NCI-H460 (cell line): ENCODE measurements at places on chromosomes 11 and 22. TPM values are rescaled to one million over a fixed set of nuclear protein-coding genes. Genes with fewer than 3 reads are reported as not detected.

GRCh38 chr11:63783925-63784592 is 15.5 kb upstream of the ZFTA start:
- DNase-seq: no peak

The MYOD1 gene
- total RNA-seq: 0.15 TPM in 1 of 2 replicates, not detected in the other

The SLC22A12 gene
- not detected in 2 replicates for total RNA-seq

GRCh38 chr11:105613183-105613582 is 3.3 kb downstream of the GRIA4 start:
- DNase-seq: no peak

DNA sequence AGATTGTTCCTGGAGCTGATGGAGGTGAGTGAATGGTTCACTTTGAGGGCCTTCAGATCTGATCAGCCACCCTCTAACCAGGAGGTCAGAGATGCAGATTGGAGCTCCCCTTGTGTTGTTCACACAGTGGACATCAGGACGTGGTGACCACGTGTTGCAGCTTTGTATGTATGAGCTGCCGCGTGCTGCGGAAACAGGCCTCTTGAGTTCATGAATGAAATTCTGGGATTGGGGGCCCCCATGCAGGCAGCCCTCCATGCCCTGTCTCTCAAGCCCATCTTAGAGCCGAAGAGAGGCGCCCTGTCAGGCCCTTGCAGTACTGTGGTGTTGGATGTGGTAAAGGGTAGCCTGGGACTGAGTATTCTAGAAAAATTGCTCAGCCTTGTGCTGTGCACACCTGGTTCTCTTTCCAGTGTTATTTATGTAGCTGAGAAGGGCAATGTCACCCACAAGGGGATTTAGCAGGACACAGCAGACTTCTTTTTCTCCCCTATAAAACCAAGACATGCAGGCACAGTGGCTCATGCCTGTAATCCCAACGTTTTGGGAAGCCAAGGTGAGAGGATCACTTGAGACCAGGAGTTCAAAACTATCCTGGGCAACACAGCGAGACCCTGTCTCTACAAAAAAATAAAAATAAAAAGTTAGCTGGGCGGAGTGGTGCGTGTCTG is 64.9 kb downstream of the MED15 start:
- no peak for DNase-seq

DNA sequence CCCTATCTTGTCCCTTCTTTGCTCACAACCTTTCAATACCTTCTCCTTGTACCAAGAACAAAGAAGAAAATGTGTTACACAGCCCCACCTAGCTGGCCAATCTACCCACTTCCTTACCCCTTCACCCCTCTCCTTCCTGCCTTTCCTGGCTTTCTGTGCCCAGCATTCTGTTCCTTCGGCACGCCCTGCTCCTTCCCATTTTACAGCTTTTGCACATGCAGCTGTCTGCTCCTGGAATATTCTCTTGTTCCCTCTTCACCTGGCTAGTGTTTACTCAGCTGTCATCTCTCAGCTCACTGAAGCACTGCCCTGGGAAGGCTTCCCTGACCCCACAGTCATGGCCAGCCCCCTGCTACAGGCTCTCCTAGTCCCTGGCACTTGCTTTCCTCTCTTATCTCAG is 30.7 kb downstream of the SERPINH1 start:
- no peak for DNase-seq

DNA sequence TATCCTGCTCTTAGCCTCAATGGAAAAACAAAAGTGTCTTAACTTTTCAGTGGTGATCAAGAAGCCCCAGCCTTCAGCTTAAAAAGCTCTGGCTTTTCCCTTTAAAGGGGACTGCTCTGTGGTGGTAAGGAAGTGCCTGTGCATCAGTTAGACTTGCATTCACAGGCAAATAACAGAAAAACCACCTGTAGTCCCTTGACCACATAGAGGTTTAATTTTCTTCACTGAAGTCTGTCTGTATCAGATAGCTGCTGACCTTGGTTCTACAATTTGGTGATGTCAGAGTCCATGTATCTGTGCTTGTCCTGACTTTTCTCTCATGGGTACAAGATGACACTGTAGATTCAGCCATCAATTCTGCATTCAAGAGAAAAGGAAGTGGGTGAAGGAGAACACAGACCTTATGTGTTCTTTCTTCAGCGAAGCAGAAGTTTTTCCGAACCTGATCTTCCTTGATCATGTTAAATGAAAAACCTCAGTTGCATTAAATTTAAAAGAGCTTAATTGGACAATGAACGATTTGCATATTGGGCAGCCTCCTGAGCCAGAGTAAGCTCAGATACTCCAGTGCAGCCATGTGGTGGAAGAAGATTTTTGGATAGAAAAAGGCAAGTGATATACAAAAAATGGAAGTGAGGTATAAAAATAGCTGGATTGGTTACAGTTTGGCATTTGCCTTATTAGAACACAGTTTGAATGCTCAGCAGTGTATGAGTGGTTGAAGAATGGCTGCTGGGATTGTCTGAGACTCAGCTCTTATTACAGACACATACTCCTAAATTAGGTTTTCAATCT is 43.2 kb upstream of the RDX start:
- no peak for DNase-seq

The ZNF214 gene
- 1.4 and 2.9 TPM in 2 replicates for total RNA-seq

The LRP5 gene
- total RNA-seq: 14.2 TPM in 2 replicates

DNA sequence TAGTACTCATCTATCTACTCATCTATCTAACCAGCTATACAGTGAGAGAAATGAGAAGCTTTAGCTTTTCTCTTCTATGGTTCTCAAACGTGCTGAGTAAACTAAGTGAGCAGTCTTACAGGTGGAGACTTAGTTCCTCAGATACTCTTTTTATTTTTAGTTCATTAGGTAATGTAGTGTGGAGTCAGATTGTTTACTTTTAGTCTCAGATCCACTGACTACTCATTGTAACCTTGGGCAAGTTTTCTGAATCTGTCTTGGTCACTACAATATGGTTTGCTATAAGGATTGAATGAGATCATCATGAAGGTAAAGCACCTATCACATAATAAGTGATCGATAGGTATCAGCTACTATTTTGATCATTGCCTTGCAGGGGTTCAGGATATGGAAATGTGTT is 160.1 kb downstream of the RAB38 start:
- no peak for DNase-seq

DNA sequence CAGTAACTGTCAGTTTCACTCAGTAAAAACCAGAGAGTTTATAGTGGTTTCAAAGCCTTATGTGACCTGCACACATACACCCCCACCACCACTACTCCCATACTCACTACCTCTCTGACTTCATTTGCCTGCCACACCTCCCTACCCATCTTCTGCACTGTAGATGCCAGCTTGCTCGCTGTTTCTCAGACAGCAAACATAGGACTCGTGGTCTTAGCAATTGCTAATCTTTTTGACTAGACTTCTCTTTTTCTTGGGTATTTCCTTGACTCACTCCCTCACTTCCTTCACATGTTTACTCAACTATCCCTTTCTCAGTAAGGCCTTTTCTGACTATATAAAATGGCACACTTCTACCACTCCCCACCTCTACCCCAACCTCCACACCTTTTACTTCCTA is 27.8 kb downstream of the CEP295 start:
- DNase-seq: no peak

DNA sequence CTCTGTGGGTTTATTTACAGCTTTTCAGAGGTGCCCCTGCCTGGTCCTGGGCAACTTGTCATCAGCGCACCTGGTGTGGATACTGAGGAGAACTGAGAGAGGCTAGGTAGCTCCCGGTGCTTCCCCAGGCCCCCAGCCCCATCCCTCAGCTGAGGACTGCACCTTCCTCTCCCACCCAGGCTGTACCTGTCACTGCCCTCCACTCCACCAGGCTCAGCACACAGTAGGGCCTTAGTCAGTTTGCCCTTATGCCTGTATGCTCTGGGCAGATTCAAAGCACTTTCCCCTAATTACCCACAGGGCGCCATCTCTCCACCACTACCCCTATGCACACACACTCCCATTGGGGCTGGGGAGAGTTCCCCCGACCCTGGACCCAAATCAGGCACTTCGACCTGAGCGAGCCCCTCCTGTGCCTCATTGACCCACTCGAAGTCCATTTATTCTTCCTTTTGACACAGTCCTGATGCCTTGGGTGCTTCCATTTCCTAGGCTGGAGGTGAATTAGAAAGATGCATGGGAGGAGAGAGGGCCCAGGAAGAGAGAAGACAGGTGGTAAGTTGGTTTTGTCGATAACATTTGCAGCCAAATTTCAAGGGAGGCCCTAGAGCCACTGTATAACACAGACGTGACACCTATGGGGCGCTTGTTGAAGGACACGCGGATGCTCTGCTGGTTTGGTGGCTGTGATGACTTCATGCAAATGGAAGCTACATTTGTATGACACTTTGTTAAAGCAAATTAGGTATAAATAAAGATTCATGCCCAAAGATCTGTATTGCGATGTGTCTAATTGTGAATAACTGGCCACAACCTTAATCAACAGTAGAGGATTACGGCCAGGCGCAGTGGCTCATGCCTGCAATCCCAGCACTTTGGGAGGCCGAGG is 13.8 kb upstream of the PICK1 start:
- DNase-seq: no peak

The CHKB gene
- 16.1 and 21.0 TPM in 2 replicates for total RNA-seq

DNA sequence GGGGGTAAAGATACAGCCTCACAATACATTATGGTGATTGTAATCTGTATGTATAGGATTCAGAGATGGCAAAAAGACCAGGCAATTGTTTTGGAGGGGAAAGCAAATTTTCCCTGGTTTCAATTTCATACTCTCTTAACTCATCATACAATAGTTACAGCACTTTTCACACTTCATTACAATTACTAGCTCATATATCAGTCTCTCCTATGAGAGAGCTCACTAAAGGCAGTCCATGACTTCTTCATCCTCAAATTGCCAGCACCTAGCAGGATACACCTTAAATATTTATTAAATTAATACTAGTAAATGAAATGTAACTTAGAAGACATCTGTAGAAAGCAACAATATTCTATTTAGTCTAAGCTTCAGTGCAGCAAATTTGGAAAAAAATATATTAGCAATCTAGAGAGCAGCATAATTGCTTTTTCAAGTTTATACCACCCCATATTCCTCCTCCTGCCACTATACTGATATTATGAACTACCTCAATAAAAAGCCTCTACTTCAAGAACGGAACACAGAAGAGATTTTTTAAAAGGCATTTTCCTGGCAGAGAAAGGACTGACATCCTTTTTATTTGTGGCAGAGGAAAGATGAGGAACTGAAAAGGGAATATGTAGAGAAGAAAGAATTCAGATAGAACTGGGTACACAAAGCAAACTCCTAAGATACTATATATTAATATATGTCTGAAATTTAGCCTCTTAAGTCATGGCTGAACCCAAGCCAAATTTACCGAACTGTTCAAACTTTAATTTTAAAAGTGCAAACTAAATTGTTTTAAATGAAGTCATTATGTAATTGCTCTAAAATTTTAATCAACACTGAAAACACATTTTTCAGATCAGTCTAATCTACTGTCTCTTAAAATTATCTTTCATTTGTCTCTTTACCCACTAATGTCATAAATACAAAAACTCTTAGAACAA is 27.7 kb downstream of the PICALM start:
- DNase-seq: no peak

The UVRAG gene
- 9.2 and 9.4 TPM in 2 replicates for total RNA-seq

DNA sequence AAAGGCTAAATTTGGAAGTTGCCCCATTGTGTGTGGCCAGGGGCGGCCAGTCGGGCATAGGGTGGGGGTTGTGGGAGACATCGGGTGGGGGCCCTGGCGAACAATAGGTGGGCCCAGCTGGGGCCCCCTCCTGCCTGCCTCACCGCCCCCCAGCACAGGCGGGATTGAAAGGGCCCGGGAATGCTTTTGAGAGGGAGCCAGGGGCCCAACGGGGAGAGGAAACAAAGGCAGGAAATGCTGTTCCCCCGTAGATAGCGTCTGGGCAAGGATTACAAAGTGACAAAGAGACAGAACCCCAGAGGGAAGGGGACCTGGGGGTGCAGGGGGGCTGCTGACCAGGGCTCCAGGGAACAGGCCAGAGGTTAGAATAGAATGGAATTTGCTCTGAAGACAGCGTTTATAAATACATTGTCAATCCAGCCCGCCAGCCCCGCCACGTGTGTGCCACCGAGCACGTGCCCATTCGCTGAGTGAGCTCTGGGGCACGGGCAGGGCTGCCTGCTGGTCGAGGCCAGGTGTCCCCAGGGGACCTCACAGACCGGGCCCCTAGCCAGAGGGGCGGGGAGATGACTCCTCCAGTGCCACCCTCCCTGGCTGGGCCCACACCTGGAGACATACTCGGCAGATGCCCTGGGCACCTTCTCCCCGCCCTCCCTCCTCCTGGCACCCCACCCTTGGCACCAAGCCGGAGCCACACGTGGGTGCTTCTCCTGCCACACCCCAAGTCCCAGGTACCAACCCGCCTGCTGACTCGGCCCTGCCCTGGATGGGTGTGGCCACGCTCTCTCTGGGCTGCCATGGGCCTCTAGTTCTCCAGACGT is 9.7 kb downstream of the PDGFB start:
- DNase-seq: no peak

DNA sequence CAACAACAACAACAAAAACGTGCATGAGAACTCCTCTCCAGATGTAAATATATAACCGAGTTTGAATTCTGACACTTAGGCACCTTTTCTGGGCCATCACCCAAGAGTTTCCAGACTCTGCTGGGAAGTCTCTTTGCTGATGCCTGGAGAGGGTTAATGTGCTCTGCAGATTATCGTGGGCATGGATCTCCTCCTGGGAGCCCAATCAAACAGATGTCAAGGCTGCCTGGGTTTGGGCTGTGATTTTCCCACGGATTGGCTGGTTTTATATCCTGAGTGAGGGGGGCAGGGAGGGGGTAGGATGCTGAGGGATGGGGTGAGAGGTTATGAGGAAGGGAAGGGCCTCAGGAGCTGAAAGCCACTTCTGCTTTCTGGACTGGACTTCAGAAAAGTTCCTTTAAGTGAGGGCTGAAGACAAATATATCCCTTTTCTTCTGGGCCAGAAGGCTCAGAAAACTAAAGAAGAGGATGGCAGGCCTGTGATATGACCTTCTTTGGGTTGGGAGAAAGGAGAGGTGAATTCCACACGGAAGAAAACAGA is 4.2 kb downstream of the ELF5 start:
- no peak for DNase-seq

GRCh38 chr11:1783725-1784529 is 20.2 kb upstream of the CTSD start:
- no peak for DNase-seq

DNA sequence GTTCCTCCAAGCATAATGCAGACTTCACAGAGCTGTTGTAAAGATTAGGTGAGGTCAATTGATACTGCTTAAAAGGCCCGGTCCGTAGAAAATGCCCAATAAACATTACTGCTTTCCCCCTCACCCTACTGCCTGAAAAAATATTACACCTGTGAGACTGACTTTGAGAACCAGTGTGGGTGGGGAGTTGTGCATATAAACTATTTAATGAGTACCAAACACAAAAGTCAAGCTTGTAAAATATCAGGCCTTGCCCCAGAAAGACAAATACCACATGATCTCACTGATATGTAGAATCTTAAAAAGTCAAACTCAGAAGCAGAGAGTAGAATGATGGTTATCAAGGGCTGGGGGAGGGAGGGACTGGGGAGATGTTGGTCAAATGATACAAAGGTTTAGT is 46.7 kb downstream of the C22orf42 start:
- no peak for DNase-seq
